Activated naive CD4-positive, alpha-beta T cell (primary cell): ENCODE measurements at places on chromosomes 2 and 18.

DNA sequence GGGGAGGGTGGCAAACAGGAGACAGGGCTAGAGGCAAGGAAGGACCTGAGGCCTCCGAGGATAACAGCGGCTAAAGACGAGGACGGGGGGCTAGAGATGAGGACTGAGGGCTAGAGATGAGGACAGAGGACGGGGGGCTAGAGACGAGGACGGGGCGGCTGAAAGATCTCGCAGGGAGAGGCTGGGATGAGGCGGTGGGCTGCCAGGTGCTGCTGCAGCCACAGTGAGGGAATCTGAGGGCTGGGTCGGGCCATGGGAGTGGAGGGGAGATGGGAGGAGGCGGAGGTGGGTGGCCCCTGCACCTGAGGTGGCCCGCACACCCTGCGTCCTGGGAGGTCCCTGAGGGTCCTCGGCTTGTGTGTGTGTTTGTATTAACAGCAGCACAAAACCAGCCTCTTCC is 350.2 kb upstream of the SALL3 start:
- DNase-seq = no peak

DNA sequence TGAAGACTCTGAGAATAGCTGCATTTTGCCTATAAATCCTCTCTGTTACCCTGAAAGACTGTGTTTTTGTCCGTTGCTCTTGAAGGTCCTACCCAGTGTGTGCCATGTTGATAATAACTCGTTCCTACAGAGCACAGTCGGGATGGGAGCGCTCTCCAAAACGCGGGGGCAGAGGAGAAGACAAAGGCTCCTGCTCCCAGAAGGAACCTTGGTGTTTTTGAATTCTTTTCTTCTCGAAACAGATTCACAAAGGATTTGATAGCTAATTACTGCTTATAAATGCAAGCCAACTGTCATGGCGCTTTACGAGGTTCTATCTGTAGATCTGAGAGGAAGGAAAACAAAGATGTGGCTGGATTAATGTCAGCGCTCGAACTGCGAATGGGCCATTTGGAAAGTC is 19.3 kb upstream of the HDAC4 start:
- no peak for DNase-seq

GRCh38 chr2:99762714-99763113 is 272.9 kb upstream of the REV1 start:
- DNase-seq = no peak

GRCh38 chr2:237693291-237693994 is 66.1 kb downstream of the LRRFIP1 start:
- no peak for DNase-seq

DNA sequence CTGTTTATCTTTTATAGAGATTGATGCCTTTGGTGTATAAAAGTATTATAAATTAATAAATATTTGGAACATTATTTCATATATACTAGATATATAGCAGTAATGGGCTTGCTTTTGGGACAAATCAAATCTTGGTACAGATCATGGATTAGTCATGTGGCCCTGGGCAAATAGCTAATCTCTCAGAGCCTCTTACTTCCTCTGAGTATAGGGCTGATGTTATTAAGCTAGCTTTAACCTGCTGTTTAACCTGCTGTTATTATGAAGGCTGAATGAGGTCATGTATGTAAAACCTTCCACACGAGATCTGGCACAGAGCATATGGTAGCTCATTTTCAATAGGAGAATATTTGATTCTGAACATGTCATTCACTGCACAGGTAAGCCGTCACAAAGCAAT is 5.7 kb downstream of the ITGB6 start:
- DNase-seq = no peak

DNA sequence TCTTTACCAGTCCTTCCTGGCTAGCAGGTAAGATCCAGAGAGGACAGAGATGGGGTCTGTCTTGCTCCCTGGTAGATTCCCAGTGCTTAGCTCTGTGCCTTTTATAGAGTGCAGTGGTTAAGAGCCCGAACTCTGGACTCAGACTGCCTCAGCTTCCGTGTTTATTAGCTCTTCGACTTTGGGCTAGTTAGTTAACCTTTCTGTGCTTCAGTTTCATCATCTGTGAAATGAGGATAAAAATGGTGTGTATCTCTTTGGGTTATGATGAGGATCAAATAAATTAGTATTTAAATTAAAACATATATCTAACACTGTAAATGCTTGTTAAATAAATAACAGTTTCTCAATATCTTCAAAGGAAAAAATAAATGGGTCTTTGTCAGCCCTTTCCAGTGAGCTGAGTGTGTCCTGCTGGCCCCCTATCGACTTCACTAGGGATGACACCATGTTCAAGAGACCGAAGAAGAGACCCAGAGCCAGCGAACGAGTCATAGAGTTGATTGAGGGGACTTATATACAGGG is 38.2 kb downstream of the CERS6 start:
- no peak for DNase-seq

GRCh38 chr2:233303252-233303651 is 4.4 kb upstream of the SAG start:
- DNase-seq = no peak

- DNase-seq = no peak
These were observed 26.1 kb downstream of the MAL start for GRCh38 chr2:95051626-95052025.

DNA sequence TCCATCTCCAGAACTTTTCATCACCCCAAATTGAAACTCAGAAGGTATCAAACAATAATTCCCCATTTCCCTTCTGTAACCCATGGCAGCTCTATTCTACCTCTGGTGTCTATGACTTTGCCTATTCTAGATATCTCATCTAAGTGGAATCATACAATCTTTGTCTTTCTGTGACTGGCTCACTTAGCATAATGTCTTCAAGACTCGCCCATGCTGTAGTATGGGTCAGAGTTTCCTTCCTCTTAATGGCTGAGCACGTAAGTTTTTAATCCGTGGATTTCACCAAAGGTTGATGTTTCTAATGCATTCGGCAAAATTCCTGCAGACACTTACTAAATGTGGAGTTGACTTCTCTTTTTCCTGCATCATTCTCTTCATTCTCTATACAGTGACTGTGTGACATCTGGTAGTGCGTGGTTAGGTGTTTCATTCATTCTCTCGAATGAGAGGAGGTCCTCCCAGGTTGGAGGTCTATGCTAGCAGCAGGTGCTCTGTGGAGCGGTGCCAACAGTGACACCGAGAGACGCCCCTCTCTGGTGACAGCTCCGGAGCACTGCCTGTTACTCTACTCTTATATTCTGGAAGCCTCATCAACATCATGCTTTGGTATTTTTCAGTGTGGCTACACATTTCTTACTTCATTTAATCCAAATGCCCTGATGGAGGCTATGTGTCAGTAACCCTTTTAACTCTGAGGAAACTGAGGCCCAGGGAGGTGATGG is 50.1 kb downstream of the ATOH8 start:
- DNase-seq = no peak

- DNase-seq = peak; percentile 32
These were observed at the start of gene TANC1 for GRCh38 chr2:158968396-158969161. TANC1 (plus strand) TSS chr2:158968640; CDS start chr2:159065911, 97,271 bp downstream.

DNA sequence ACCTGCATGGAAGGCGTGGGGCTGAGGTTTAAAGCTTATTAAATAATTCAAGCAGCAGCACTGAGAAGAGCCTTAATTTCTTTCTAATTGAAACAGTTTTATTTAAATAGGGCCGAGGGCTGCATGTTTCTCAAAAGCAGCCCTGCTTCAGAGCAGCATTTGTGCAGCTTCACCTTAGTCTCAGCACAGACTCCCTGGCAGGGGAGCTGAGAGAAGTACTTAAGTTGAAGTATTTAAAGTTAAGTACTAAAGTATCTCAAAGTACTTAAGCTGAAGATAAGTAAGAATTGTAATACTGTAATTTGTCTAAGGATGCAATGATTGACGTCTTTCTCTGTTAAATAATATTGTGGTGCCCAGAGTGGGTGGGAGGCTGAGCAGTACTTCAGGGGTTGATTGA is 31.4 kb downstream of the IMPA2 start:
- no peak for DNase-seq

DNA sequence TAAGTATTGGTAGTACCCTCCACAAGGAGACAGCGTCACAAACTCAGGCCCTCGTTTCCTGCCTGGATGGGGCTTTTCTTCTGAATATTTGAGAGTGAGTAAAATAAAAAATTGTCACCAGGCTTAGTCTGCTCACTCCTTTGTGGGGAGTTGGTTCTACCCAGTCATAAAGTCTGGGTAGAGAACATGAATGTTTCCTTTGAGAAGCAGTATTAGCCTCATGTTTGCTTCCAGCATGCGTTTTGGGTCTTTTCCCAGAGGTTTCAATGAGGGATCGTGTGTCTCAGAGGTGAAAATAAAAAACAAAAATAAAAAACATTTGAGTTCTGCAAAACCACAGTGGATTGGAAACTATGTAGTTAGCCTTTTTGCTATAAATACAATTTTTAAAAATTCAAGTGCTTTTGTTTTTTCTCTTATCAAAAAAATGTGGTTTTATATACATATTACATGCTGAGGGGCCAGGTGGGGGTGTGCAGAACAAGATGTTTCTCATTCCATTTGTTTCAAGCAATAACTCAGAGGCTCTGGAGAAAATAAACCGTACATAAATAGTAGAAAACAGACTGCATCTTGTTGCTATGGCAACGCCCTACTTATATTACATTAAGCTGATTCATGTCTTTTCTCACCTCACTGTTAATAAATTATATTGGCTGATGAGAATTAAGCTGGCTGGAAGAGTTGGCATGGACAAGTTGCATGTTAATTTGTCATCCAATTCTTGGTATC is 225.4 kb upstream of the FBXO11 start:
- DNase-seq = no peak

DNA sequence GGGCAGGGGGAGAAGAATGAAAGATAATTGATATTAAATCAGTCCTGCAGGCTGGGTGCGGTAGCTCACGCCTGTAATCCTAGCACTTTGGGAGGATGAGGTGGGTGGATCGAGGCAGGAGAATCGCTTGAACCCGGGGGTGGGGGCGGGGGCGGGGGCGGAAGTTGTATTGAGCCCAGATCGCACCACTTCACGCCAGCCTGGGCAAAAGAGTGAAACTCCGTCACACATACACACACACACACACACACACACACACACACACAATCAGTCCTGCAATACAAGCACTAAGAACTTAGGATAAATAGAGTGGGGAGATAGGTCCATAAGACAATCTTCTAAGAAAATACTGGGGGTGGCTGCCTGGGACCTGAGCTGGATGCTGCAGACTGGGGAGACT is 15.1 kb upstream of the PKDCC start:
- DNase-seq = no peak

DNA sequence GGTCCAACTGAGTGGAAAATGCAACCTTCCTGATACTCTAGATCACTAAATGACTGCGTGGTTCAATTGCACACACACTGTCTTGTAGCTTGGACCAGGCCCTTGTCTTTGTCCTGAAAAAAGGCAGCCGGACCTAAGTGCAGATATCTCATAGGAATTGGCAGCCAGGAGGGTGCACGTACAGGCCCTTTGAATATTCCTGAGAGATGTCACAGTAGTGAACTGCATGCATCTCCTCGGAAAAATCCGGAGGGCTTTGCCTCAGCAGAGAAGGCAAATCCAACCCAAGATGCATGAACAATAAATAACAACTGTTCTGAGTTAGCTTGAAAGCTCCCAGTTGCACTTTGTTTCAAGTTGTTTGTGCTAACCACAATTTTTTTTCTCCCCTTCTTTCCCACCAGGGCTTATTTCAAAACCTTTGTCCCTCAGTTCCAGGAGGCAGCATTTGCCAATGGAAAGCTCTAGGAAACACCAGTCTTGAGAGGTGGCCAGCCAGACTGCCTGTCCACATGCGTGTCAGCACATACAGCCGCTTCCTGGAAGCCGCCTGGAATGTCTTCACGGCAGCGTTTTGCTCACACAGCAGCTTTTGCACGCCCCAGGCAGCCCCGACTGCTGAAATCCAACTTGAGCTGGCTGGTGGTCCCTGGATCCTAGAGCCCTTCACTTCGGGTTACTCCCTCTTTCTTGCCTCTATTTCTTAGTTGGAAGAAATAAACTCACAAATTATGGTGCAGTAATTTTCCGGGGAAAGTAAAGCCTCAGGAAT is 54.4 kb upstream of the FOSL2 start:
- no peak for DNase-seq

- no peak for DNase-seq
These were observed 2.3 kb downstream of the MSL3B start for GRCh38 chr2:233865838-233866237.

DNA sequence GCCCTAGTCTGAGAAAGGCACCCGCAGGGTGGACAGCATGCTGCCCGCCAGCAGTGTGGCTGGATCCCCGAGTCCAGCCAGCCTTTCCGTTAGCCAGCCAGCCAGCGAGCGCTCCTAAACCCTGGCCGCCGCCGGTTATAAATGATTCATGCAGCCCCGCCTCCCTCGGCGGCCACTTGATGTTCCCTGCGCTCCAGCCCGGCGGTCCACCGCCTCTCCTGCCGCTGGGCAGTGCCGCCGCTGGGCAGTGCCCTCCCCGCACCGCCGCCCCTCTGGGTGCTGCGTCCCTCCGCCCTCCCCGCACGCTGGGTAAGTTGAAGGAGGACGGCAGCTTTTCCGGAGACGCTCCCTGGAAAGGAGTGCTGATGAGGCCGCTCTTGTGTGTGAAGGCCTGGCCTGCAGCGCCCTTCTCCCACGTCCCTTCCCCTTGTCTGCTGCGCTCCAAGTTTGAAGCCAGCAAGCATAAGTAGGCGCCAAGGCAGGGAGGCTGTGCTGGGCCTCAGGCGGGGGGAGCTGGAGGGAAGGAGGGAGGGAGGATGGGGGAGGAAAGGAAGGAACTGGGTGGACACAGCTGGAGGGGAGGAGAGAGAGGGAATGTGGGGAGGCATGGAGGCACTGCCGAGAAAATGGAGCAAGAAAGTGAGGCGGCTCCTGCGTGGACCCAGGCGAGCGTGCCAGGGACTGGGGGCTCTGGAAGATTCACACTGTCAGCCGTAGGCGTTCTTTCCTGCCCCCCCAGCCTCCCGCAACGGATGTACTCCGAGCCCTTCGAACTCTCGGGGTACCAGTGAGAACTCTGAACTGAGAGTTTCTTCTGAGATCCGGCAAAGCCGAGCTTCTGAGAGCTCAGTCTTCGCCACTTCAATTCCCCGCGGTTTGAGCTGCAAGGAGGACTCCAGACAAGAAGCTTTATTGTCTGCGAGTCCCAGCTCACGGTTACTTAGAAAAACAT is 131.9 kb downstream of the GLI2 start:
- DNase-seq = no peak

DNA sequence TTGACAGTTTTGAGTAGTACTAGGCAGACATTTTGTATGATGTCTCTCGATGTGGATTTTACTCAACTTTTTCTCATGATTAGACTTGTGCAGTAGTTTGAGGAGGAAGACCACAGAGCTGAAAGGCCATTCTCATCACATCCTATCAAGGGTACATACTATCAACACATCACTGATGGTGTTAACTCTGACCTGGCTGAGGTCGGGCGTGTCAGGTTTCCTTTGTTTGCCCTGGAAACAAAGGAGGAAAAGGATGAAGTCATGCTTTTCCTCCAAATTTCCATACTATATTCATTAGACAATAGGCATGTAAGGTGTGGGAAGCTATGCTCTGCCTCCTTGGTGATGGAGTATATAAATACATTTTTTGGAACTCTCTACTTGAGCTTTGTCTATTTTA is 211.1 kb downstream of the DSEL start:
- DNase-seq = no peak

DNA sequence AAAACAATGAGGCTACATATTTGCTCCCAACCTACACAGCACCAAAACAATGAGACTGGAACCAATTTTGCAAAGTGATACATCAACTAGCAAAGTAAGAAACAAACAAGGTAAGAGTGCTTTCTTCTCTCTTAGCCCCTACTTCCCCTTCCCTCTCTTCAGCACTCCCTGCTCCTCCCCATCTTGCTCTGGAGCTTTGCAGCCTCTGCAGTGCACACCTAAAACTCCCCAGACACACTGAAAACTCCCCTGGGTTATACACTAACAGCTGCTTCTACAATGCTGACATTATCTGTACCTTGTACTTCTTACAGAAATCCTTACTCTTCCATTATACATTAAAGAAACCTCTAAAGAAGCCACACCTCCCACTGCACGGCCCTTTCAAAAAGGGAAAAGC is 93.7 kb downstream of the RBMS1 start:
- DNase-seq = no peak
